Heart left ventricle (tissue), 16 donors: ENCODE measurements at places on chromosomes 4 and X. TPM values are rescaled to one million over a fixed set of nuclear protein-coding genes. Genes with fewer than 3 reads are reported as not detected.

GRCh38 chr4:26402458-26402857 lies 81.6 kb downstream of the RBPJ start:
- no peak overlapping the region for H3K27ac ChIP-seq
- DNase-seq: no peak
- no peaks in the 10 kb centered on the region for H3K27me3 ChIP-seq
- peaks cover 15% of the 10 kb centered on the region for H3K36me3 ChIP-seq
- H3K4me3 ChIP-seq: no peak overlapping the region
- peaks cover 5% of the 10 kb centered on the region for H3K4me1 ChIP-seq

- no peaks in the 10 kb centered on the region for H3K4me1 ChIP-seq
- no peak overlapping the region for H3K27ac ChIP-seq
- no peaks in the 10 kb centered on the region for H3K27me3 ChIP-seq
- H3K4me3 ChIP-seq: no peak overlapping the region
- H3K36me3 ChIP-seq: no peaks in the 10 kb centered on the region
Observed at GRCh38 chrX:8783097-8783713, 18.0 kb downstream of the FAM9A start.

DNA sequence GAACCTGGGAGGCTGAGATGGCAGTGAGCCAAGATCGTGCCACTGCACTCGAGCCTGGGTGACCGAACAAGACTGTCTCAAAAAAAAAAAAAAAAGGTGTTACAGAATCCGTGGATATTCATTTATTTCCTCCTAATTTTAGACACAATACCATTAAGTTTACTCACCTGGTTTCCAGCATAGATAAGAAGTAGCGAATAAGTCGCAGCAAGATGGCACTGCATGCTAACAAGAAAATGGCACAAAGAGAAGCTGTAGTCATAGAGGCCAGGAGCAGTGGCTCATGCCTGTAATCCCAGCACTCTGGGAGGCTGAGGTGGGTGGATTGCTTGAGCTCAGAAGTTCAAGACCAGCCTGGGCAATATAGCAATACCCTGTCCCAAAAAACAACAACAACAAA lies 17.0 kb upstream of the MOB1B start:
- H3K4me1 ChIP-seq: no peaks in the 10 kb centered on the region
- no peak for DNase-seq
- no peaks in the 10 kb centered on the region for H3K36me3 ChIP-seq
- no peak overlapping the region for H3K27ac ChIP-seq

DNA sequence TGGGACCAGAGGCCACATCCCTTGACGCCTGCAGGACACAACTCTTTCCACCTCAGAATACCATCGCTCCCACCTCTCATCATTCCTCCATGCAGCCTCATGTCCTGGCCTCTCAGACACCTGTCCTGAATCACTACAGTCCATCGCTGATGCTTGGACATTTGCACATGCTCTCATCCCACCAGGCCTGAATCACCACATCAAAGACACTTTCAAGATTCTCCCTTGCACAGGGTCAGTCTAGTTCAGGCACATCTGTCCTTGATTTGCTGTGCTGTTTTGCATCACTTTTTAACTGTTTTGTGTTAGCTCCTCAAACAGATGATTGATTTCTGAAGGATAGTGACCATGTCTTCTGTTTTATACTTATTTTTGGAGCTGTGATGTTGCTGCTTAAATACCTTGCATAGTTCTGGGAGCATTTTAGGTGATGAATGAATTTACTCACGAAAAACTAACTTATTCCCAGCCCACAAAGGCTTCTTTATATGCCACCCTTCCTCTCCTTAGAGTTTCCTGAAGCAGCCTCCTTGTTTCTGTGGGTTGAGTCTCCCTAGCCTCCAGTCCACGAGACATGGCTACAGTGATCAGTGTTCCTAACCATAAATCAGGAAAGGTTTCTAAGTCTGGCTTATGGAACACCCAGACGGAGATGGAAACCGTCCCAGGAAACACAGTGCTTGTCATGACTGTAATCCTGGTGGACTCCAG lies 2.6 kb downstream of the FAM114A1 start:
- no peak for DNase-seq
- H3K27me3 ChIP-seq: no peaks in the 10 kb centered on the region
- peaks cover 9% of the 10 kb centered on the region for H3K36me3 ChIP-seq
- peaks cover 15% of the 10 kb centered on the region for H3K4me1 ChIP-seq
- no peak overlapping the region for H3K27ac ChIP-seq

DNA sequence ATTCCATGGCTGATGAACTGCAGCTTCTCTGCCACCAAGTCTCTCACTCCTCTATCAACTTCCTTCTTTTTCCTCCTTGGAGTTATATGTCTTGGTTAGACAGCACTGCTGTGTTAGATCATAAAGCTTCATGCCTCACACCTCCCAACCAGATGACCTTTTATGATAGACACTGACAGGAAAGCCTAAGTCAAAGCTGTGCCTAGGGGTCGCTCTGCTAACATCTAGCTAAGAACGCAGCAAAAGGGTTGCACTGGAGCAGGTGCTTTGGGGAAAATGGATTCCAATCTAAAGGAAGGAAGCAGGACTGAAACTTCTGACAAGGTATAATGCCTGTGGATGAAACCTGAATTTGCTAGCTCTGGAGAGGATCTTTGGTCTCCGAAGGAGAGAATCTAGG lies 509.7 kb downstream of the SMARCA1 start:
- H3K27me3 ChIP-seq: no peaks in the 10 kb centered on the region
- no peak overlapping the region for H3K27ac ChIP-seq
- no peak overlapping the region for H3K4me3 ChIP-seq
- no peaks in the 10 kb centered on the region for H3K4me1 ChIP-seq

- DNase-seq: no peak
- H3K27me3 ChIP-seq: no peaks in the 10 kb centered on the region
- H3K4me3 ChIP-seq: no peak overlapping the region
- no peaks in the 10 kb centered on the region for H3K36me3 ChIP-seq
- H3K4me1 ChIP-seq: no peaks in the 10 kb centered on the region
- H3K27ac ChIP-seq: no peak overlapping the region
Observed at GRCh38 chrX:110145311-110145710, 142.4 kb downstream of the TMEM164 start.

- peaks cover 52% of the 10 kb centered on the region for H3K36me3 ChIP-seq
- H3K27ac ChIP-seq: no peak overlapping the region
- no peaks in the 10 kb centered on the region for H3K27me3 ChIP-seq
Observed at GRCh38 chr4:3193531-3194203, 55.3 kb upstream of the MSANTD1 start.

- H3K27ac ChIP-seq: peak overlapping the region; percentile 87
- H3K27me3 ChIP-seq: no peaks in the 10 kb centered on the region
- no peak overlapping the region for H3K4me3 ChIP-seq
- H3K4me1 ChIP-seq: peaks cover 89% of the 10 kb centered on the region
- H3K36me3 ChIP-seq: peaks cover 77% of the 10 kb centered on the region
Observed at GRCh38 chr4:10095296-10095991, 21.2 kb downstream of the WDR1 start.

GRCh38 chr4:94262163-94263016 lies 54.7 kb downstream of the SMARCAD1 start:
- H3K4me1 ChIP-seq: no peaks in the 10 kb centered on the region
- H3K36me3 ChIP-seq: no peaks in the 10 kb centered on the region
- no peaks in the 10 kb centered on the region for H3K27me3 ChIP-seq
- no peak for DNase-seq

DNA sequence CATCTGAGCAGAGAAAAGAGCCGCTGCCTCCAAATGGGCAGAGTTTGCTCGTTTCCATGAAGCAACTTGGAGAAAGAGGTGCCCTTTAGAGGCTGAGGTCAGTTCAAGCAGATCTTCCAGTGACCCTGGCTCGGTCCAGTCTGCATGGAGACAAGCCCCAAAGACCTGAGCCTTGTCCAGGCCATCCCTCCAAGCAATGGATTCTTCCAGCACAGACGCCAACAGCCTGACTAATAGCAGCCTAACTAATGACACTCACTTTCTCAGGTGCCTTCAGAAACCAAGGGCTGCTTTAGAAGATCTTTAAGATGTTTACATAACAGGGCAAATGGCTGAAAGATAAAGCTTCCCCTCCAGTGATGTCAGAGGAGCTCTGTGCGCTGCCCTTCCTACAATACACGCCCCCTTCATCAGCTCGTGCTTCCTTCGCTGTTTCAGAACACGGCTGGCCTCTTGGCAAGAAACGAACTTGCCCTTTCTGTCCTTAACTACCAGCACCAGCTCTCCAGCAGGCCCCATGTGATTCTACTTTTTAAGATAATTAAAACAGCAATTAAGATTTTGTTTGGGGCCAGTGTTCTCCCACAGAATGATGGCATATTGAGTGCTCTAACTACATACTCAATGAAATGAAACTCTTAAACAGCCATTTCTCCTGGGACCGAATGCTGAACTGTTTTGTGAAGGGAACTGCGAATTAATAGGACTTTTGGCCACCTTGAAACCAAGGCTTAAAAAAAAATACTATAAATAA lies 119.0 kb downstream of the GPR143 start:
- no peaks in the 10 kb centered on the region for H3K36me3 ChIP-seq
- peak overlapping the region; percentile 17 for H3K27ac ChIP-seq
- H3K4me1 ChIP-seq: peaks cover 11% of the 10 kb centered on the region
- no peak overlapping the region for H3K4me3 ChIP-seq
- H3K27me3 ChIP-seq: no peaks in the 10 kb centered on the region
- no peak for DNase-seq

GRCh38 chrX:119410027-119410819 lies 11.1 kb downstream of the SLC25A43 start:
- H3K27ac ChIP-seq: no peak overlapping the region
- no peaks in the 10 kb centered on the region for H3K4me1 ChIP-seq
- H3K4me3 ChIP-seq: no peak overlapping the region
- DNase-seq: no peak
- no peaks in the 10 kb centered on the region for H3K27me3 ChIP-seq

DNA sequence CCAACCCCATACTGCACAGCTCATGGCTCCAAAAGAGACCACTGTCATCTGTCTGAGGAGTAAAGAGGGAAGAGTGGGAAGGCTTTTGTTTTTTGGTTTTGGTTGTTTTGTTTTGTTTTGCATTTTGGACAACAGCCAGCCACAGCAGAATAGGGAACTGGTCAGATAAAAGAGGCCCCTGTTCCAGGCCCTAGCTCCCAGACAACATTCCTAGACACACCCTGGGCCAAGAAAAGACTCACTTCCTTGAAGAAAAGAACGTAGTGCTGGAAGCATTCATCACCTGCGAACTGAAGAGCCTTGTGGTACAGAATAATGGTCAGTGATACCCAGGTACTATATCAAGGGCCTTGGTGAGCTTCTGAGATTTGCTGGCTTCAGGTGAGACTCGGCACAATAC lies 619.4 kb upstream of the SPANXN1 start:
- no peaks in the 10 kb centered on the region for H3K4me1 ChIP-seq
- no peaks in the 10 kb centered on the region for H3K36me3 ChIP-seq
- H3K27me3 ChIP-seq: no peaks in the 10 kb centered on the region

GAB3 gene
- polyA plus RNA-seq: 7.2 TPM

ERCC6L gene
- polyA plus RNA-seq: not detected

LRBA gene
- polyA plus RNA-seq: 9.7 TPM

ADH7 gene
- not detected for polyA plus RNA-seq

SSX2B gene
- polyA plus RNA-seq: not detected

LRP2BP gene
- polyA plus RNA-seq: 0.62 TPM

VEGFC gene
- 4.0 TPM for polyA plus RNA-seq

SAGE1 gene
- not detected for polyA plus RNA-seq

DGAT2L6 gene
- polyA plus RNA-seq: not detected

GJB1 gene
- not detected for polyA plus RNA-seq

FAM90A26 gene
- not detected for polyA plus RNA-seq

TLL1 gene
- polyA plus RNA-seq: 0.08 TPM
